Brain pericyte (primary cell): ENCODE measurements at places on chromosomes 4 and X.

DNA sequence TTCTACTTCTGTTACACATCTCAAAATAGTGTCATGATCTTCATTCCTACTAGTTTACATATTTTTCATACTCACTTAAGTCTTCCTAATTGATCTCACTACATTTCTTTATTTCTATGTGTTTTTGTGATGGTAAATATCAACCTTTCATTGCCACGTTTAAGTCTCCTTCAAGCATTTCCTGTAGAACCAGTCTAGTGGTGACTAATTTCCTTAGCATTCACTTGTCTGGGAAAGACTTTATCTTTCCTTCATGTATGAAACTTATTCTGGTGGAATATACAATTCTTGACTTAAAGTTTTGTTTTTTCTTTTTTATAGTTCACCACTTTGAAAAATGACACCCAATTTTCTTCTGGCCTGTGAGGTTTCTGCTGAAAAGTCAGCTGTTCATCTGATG is 181.4 kb upstream of the NEIL3 start:
- DNase-seq: no peak

DNA sequence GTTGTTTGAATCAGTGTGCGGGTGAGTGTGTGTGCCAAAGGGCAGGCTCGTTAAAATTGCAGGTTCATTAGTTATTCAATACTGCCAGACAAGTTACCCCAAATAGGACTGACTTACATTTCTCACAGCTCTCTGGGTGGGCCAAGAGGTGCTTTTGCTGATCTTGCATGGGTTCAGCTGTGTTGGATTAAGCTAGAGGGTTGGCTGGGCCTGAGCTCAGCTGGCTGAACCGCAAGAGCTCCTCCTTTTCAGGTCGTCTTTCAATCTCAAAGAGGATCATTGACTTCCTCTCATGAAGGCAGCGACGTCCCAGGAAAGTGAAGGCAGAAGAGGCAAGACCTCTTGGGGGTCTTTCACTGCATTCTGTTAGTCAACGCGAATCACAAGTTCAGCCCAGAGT is 343.3 kb upstream of the FRG1 start:
- no peak for DNase-seq

GRCh38 chrX:2231570-2232192 is 269.1 kb downstream of the DHRSX start:
- no peak for DNase-seq

- DNase-seq: no peak
Measured at GRCh38 chrX:460823-461640, 74.3 kb upstream of the PPP2R3B start.

DNA sequence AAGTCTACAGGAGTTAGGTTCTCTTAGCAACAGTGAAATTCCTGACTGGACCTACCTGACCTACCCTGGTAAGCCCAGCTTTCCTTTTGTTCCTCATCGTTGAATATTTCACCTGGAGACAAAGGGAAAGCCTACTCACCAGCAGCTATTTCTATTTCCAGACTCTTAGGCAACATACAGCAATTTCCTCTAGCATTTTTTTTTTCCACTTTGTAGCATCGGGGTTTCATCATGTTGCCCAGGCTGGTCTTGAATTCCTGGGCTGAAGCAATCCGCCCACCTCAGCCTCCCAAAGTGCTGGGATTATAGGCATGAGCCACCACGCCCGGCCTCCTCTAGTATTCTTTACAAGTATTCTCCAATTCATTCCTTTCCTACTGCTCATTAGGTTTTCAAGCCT is 6.8 kb upstream of the S100G start:
- DNase-seq: no peak

GRCh38 chr4:139988863-139989765 is 164.9 kb downstream of the MAML3 start:
- DNase-seq: peak; percentile 68

GRCh38 chr4:2535376-2536192 is 863 bp upstream of the FAM193A start:
- no peak for DNase-seq
